Activated CD4-positive, alpha-beta T cell treated with anti-CD3 and anti-CD28 coated beads, Interleukin-10, Interleukin-2, amounts not matched to agents 100 ng/mL and 50 ng/mL, durations not matched to agents 16 hours and 8 hours (primary cell): ENCODE measurements at places on chromosomes 6 and 20.

DNA sequence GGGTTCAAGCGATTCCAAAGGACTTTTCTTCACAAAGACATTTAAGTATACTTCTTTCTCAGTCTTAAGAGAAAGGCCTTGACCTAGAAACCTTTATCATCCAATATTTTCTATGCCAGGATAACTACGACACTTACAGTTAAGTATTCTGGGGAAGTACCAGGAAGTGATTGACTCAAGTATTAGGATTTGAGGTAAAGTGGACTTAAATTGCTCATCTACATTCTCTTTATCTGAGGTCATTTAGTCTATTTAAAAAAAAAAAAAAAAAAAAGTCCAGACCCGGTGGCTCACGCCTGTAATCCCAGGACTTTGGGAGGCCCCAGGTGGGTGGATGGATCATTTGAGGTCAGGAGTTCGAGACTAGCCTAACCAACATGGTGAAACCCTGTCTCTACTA lies 114.7 kb downstream of the ZFAND3 start:
- no peak for DNase-seq

DNA sequence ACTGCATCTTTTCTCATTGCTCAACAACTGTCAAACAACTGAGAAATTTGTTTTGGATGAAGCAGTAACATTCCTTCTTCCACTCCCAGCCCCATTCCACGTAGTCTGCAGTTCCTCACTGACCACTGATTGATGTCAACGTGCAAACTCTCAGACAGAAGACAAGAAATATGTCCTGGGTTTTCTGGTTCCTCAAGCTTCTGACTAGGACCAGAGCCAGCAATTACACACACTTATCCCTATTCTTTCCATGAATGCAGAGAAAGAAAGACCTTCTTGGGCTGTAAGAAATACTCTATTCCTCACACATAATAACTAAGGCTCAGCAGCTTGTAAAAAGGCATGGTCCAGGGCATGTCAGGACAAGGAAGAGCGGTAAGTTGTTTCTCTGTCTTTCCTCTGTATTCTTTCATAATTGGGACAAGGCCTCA lies 790.1 kb upstream of the SLC35B3 start:
- DNase-seq = no peak

- DNase-seq = no peak
Measured at GRCh38 chr6:13500264-13500663, 12.9 kb upstream of the GFOD1 start.

- no peak for DNase-seq
Measured at GRCh38 chr6:140062043-140063020, 687.9 kb upstream of the CITED2 start.

DNA sequence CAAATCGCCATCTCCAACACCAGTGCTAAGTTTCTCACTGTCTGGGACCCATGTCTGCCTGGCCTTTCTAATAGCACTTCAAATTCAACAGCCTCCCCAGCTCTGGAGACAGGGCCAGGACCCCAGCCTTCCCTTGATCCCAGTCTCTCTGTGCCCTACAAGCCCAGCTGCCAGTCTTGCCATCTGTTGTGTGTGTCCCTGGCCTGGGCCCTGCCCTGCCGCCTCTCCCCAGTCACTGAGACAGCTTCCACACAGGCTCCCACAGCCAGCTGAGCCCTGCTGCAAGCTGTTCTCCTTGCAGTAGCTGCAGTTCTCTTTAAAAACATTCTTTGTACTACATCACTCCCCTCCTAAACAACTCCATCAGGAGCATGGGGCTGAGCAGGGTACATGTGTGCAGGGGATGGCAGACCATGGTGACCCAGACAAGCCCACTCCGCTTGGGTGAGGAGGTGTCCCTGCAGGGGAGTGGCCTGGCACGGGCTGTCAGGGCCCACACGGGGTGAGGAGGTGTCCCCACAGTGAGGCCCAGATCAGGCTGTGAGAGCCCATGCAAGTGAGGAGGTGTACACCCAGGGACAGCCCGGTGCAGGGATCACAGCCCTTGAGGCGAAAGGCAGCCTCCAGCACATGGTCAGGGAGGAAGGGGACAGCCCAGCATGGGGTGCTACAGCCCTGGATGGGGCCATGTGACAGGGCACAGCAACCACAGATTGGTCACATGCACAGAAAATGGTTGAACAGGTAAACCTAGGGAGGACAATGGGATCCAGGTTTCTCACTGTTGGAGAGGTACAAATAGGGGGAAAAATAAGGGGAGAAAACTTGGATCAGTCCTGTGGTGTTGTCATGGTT lies 16.2 kb downstream of the CST7 start:
- no peak for DNase-seq

DNA sequence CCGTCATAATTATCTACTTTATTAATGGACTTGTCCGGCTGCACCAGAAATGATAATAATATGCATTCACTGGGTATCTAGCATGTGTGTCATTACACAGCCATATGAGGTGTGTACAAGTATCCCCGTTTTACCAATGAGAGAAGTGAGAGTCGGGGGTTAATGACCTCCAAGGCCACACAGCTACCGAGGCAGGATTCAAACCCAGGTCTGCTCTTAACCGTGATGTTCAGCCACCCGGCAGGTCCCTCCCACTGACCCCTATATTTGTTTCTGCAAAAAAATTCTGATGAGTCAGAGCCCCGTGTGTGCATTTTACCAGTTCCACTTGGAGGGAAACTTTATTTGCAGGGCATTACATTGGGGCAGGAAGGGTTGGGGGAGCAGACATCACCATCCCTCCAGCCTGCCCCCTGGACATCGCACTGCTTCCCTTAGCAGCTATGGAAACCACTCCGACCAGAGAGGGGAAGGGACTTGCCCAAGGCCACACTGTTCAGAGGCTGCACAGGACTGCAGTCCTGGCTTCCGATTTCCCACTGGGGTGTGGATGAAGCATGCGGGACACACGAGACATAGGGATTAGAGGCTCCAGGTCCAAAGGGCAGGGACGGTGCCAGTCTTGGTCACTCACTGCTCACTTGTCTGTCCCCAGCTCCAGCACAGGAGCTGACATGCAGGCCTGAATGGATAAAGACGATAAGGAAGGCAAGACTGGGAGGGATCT lies 10.1 kb upstream of the SRC start:
- DNase-seq = no peak

DNA sequence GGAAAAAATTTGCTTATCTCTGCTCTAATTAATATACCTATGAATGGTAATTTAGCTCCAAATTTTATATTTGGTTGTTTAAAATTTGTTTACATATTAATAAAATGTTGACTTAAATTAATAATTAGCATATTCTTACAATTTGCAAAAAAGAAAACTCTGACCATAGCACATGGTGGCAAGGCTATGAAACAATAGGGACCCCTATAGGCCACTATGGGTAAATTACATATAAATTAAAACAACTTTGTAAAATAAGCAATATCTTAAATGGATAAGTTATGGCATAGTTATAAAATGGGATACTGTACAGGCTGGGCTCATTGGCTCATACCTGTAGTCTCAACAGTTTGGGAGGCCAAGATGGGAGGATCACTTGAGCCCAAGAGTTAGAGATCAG lies 76.0 kb downstream of the MKKS start:
- no peak for DNase-seq

- no peak for DNase-seq
Measured at GRCh38 chr6:110400208-110400607, 15.2 kb downstream of the DDO start.

DNA sequence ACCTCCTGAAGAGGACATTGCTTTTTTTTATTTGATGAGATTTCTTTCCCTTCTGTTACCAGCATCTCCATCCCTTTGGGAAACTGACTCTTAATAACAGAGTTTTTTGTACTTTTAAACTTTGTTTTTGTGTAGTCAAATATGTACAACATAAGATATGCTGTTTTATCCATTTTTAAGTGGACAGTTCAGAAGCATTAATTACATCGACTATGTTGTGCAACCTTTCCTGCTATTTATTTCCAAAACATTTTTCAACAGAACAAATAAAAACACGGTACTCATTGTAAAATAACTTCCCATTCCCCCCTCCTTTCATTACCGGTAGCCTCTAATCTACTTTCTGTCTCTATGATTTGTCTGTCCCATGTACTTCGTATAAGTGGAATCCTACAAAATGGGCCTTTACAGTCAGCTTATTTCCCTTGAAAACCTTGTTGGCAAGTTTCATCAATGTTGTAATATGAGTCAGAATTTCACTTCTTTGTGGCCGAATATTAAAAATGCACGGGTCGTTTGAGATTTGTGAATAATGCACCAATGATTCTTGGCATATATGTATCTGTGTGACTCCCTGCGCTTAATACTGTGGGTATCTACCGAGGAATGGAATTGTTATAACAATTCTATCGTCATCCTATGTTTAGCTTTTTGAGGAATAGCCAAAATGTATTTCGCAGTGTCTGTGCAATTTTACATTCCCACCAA lies 11.1 kb upstream of the RIPK1 start:
- no peak for DNase-seq

GRCh38 chr20:50624351-50625016 lies 66.9 kb downstream of the RIPOR3 start:
- DNase-seq = no peak

DNA sequence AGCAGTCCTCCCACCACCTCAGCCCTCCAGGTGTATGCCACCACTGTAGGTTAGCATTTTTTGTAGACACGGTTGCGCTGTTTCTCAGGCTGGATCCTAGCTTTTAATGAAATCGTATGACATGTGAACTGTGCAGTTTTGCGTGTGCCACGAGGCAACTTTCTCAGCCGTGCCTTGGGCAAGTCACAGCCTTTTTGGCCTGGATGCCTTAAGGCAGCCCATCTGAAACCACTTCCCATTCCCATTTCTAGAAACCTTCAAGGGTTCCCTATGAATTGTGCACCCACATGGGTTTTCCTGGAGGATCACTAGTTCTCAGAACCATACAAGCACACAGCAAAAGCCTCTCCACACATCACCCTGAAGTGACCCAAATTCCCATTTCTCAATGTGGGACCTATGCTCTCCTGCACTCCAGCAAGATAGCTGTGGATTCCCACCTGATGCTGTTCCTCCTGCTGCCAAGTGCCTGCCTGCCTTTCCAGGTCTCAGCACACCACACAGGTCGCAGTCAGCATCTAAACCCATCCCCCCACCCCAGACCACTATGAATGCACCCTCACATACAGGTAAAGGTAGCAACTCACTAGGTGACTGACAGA lies 28.9 kb downstream of the SNX5 start:
- no peak for DNase-seq

DNA sequence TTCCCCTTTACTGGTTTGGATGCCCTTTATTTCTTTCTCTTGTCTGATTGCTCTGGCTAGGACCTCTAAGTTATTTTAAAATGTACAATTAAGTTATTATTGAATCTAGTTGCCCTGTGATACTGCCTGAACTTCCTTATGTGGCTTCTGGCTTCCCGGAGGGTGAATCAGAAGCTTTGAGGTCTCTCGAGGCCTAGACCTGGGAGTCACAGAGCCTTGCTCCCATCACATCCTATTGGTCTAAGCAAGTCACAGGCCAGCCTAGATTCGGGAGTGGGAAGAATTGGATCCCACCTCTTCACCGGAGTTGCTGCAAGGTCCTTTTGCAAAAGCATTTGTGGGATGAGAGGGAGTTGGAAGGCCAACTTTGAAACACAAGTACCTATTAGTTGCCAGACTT lies 15.2 kb downstream of the BCAS4 start:
- no peak for DNase-seq

DNA sequence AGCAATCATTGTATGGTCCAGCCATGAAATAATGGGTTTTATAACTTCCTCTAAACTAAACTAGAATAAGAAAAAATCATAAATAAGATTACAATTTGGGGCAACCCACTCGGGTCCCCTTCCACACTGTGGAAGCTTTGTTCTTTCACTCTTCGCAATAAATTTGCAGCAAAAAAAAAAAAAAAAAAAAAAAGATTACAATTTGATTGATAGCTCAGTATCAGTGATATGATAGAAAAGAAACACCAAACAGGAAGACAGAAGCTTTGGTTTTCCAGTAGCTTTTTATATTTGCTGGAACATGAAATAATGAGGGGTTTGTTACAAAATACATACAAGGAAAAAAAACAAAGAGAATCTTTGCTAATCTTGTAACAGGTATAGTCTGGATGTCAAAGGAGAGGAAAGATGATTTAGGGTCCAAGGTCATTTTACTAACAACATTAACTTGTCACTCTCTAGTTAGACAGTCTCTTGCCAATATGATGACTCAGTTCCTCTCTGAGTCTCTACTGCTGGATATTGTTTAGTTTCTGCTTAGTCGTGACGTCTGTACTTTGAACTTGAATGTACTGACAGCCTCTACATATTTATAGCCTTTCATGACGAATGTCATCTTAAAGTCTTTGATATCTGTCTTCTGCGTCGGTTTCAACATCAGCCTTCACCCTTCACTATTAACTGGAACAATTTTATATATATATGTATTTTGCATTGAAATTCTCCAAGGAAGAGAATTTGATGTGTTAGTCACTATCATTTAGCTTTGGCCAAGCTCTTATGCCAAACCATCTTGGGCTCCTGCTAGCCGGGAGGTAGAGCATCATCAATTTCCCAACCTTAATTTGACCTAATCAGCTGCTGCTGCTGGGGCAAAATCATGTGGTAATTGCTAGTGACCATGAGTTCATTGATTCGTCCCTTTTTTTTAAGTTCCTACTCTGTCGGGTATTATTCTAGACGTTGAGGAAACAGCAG lies 213.1 kb upstream of the STXBP5 start:
- DNase-seq = no peak

DNA sequence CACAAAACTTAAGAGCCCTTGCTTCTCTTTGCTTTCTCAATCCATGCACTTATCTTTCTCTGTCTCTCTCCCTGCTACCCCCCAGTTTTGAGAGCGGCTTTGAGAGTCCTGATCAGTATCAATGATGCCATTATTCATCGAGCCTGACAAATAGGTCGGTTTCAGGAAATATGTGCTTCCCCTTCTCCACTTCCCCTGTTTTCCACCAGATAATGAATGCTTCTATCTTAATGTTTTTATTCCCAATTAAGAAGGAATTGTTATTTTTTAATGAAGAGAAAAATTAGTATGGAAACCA lies 117.7 kb downstream of the KIF13A start:
- DNase-seq = no peak

GRCh38 chr6:65938000-65938399 lies 231.0 kb upstream of the EYS start:
- DNase-seq = no peak

DNA sequence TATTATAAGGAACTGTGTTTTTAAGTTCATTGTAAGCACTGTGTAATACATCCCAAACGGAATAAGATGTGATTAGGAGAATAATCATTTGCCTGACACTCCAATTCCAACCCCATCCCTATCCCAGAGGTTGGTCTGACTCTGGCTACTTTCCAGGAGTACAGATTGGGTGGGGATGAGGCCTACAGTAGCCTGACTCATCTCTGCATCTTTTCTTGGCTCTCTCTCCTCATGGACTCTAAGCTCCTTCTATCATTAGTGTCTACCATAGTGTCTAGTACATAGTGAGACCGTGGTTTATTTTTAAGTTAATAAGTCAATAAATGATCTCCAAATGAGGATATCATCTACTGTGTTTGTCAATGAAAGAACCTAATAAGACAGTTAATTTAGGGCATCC lies 92.2 kb upstream of the CNKSR3 start:
- DNase-seq = no peak

- DNase-seq = no peak
Measured at GRCh38 chr6:108581932-108582475, 21.3 kb downstream of the FOXO3 start.
